Sciatic nerve (tissue), 2 donors: ENCODE measurements at places on chromosomes 12 and 14.

- no peak for DNase-seq
Observed at GRCh38 chr12:42794806-42795205, 205.3 kb upstream of the PRICKLE1 start.

DNA sequence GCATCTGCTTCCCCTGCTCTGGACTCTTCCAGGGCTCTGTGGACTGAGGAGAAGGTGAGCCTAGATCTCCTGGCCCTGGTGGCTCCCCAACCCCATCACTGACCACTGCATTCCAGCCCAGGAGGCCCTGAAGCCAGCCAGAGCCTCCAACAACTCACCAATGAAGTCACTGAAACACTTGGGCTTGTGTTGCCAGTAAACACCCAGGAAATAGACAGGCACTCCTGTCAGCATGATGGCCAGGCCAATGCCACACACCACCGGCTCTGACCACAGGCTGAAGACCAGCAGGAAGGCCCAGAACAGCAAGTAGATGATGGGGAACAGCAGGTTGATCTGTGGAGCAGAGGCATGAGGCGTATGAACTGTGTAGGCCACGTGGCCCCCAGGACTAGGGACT, 8.8 kb upstream of the CEBPE start:
- no peak for DNase-seq

DNA sequence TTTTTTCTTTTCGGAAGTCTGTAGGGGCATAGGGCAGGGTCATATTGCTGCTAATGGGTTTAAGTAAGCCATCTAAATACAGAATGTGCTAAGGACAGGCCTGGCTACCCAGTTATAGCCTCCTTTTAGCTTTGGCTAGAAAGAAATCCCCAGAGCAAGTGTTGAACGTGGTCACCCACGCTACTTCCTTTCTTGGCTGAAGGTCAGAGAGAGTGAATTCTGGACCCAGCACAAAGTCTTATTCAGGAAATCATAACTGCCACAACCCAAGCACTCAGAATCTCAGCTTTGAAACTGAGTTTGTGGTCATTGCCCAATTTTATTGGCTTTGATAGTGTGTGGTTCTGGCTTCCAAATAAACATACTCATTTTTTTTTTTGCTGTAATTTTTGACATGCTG, 542.1 kb upstream of the ATP2B1 start:
- DNase-seq = no peak

- no peak for DNase-seq
Observed at GRCh38 chr12:52615912-52616311, 2.4 kb downstream of the KRT73 start.

DNA sequence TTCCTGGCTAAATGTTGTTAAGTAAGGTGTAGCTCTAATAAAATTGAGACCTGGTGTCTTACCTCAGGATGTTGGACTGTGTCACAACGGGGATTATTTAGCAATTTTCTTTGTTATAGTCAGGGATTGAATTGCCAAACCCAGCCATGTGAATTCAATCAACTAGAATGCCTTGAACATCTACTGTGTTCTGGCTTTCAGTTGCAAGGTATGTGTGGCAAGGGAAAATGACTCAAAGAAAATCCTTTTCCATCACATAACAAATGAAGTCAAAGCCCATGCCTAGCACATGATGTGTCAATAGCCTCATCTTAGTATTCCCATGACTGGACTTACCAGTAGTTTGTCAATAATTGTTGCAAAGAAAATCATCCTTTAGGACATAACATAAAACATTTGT, 519.8 kb upstream of the FLRT2 start:
- DNase-seq = no peak

GRCh38 chr12:86513226-86513625, 257.0 kb upstream of the MGAT4C start:
- DNase-seq = no peak

DNA sequence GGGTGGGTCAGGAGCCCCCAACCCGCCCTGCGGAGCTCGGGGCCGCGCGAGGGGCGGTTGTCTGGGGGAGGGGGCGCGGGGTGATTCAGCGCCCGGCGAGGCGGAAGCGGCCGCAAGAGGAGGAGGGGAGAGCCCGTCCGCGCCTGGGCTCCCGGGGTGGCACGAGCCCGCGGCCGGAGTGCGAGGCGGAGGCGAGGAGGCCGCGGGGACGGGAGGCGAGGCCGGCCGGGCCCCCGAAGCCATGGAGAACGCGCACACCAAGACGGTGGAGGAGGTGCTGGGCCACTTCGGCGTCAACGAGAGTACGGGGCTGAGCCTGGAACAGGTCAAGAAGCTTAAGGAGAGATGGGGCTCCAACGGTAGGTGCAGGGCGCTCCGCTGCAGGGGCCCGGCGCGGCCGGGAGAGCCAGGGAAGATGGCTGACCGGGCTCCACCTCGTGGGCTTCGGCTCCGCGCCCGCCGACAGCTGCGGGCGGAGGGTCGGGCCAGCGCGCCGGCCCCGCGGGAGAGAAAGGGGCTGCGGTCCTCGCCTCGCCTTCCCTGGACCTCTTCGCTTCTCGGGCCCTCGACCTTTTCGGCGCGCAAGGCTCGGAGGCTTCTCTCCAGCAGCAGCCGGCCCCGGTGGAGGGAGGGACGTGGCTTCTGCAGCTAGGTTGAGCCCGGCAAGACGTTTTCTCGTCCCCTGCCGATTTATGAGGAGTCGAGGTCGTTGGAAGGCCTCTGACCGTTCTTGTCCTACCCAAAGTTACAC, 677 bp downstream of the ATP2A2 start:
- DNase-seq = peak; percentile 67

GRCh38 chr12:108622421-108622820, 11.3 kb downstream of the SELPLG start:
- no peak for DNase-seq

GRCh38 chr12:121765573-121765972, 27.9 kb downstream of the RHOF start:
- no peak for DNase-seq

DNA sequence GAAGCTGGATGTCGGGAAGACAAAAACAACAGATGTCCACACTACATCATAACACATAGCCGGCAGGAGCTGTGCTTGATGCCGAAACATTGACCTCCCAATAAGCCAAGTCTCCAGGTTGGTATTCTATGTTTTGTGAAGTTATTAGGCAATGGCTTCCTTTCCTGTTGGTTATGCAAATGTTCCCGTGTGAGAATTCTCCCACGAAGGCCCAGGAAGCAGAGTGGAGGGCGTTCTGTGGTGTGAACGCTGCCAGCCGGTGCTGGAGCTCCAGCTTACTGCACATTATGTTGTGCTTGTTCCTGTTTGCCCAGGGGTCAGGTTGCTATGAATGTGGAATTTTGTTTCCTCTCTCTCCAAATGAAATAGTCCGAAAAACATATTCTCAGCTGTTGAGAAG, 156.4 kb upstream of the HMGA2 start:
- DNase-seq = no peak

DNA sequence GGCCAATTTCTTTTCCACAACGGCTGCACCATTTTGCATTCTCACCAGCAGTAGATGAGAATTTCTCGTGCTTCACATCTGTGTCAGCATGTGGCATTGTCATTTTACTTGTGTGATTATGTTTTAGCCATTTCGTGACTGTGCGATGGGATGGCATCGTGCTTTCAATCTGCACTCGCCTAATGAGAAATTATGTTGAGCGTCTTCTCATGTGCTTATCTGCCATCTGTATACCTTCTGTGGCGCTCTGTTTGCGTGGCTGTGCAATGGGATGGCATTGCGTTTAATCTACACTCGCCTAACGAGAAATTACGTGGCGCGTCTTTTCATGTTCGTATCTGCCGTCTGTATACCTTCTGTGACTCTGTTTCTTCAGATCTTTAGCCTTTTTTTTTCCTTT, 14.9 kb upstream of the GPR132 start:
- DNase-seq = peak; percentile 25
